Hematopoietic multipotent progenitor cell treated with erythropoietin and hydrocortisone succinate and interleukin-3 and kit ligand, for 4 days (in vitro differentiated cells): ENCODE measurements at places on chromosomes 7 and 10.
A peak's percentile ranks its signal among the peaks of the same experiment; 100 is the strongest.

DNA sequence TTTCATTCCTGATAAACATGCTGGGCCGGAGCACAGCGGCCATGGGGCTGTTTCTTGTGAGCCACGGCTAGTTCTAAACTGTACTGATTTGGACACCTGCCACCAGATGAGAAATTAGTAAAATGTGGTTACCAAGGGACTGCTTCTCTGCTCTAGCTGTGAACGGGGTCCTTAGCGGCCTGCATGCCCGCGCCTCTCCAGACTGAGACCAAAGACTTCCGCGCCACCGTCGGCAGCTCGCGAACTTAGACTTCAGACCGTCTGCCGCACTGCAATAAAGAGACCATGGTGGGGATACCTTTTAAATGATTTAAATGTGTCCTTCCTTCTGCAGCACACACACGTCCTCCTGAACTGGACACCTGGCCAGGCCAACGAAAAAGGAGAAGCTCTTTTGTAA lies 116.4 kb downstream of the BMS1 start:
- DNase-seq = no peak

- no peak for DNase-seq
Measured at GRCh38 chr7:17944720-17945119, 4.4 kb upstream of the SNX13 start.

DNA sequence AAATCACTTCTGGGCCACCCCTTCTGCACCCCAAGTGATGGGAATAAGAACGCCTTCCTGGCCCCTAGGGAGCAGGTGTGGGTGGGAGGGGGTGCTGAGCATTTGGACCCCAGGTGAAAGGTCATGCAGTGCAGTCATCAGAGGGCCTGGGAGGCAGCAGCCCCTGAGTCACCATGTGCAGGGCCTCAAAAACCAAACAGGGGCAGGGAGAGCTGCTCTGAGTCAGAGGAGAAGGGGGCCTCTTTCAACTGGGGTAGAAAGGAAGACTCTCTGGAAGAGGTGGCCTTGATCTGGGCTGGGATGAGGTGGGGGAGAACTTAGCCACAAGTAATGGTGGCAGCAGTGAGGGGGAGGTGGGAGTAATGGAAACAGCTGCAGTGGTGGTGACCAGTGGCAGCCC lies 164.3 kb downstream of the BUB3 start:
- DNase-seq = no peak

DNA sequence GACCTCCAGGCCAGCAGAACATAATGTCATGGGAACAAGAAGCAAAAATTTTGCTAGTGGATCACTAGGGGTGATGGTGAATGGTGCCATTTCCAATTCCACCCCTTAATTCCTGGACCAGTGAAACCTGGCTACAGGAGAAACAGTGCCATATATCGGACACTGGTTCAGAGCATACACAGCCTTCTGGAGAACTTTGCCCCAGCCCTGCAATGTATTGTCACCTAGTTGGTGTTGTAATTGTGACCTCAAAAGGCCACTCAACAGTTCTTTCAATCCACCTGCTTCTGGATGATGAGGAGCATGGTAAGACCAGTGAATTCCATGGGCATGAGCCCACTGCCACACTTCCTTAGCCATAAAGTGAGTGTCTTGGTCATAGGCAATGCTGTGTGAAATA lies 59.8 kb upstream of the AASS start:
- no peak for DNase-seq

- DNase-seq = peak; percentile 96
Measured at GRCh38 chr7:20199015-20199737, 18.0 kb downstream of the MACC1 start.

DNA sequence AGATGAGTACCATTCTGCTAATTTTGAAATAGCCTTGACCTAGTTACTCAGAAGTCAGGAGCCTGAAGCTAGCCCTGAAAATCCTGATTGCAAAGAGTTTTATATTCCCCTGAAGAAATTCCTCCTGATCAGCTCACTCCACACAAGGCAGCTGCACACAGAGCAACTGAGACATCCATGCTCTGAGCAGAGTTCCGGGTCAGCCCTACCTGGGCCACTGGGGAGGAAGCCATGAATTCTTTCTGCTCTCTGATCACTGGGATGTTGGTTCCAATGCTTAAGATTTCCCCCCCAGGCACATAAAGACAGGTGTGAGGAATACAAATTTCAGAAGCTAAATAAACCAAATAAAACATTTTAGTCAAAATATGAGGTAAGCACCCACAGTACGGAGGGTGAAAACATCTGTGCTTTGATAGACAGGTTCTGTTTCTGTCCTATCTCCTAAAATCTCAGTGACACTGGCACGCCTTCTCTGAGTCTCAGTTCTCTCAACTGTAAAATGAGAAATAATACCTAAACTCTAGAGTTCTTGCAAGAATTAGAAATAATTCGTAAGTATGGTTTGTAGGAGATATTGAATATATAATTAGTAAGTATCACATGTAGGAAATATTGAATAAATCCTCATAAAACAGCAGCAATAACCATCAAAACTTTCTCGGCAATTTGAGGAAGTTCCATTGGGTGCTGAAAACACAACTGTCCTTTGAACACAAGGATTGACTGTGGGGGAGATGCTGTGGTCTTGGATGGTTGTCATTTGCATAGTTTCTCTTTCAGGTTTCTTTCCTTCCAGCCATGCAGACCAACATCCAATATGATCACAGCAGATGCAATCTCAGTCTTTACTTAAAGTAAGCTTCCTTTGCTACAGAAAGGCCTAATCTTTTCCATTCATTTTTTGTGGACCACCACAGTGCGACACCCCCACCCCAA lies 133.0 kb upstream of the TNS3 start:
- DNase-seq = peak; percentile 13

- DNase-seq = no peak
Measured at GRCh38 chr10:124351481-124352220, 67.1 kb downstream of the OAT start.

GRCh38 chr7:36600869-36601530 lies 123.3 kb downstream of the AOAH start:
- DNase-seq = no peak

- no peak for DNase-seq
Measured at GRCh38 chr10:59135275-59135674, 41.2 kb upstream of the PHYHIPL start.

DNA sequence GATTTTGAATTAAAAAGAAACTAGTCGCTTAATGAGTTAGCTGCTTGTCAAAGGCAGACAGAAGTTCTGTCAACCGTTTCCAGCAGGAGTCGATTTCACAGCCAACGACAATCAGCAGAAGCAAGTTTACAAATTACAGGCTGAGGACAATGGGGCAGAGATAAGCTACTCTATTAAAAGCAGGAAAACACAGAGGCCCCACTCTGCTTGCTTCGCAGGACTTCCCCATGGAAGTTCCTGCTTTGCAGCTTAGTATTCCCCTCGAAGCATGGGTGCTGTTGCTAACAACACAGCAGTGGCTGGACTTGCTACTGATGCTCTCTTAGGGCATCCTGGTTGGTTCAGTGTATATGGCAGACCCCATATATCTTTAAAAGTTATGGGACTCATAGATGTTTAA lies 50.8 kb upstream of the KLF6 start:
- peak; percentile 48 for DNase-seq

DNA sequence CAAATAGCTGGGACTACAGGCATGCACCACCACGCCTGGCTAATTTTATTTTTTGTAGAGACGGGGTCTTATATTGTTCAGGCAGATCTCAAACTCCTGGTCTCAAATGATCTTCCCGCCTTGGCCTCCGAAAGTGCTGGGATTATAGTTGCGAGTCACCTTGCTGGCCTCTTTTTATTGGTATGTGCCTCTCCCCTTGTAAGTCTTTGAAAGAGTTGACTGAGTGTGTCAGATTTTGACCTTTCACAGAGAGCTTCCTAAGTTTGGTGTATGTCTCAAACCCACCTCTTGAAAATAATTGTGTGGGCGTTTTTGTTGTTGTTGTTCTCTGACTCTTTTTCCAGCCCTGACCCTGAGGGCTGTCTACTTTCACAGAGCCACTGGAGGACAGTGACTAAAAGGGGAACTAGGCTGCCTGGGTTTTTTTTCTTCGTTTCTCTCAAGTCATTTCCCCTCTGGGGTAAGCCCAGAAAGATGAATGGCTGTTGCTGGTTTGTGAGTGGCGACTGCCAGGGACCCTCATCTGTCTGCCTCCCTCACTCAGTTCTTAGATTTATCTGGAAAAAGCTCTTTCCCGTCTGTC lies 262.8 kb downstream of the ZEB1 start:
- peak; percentile 87 for DNase-seq

DNA sequence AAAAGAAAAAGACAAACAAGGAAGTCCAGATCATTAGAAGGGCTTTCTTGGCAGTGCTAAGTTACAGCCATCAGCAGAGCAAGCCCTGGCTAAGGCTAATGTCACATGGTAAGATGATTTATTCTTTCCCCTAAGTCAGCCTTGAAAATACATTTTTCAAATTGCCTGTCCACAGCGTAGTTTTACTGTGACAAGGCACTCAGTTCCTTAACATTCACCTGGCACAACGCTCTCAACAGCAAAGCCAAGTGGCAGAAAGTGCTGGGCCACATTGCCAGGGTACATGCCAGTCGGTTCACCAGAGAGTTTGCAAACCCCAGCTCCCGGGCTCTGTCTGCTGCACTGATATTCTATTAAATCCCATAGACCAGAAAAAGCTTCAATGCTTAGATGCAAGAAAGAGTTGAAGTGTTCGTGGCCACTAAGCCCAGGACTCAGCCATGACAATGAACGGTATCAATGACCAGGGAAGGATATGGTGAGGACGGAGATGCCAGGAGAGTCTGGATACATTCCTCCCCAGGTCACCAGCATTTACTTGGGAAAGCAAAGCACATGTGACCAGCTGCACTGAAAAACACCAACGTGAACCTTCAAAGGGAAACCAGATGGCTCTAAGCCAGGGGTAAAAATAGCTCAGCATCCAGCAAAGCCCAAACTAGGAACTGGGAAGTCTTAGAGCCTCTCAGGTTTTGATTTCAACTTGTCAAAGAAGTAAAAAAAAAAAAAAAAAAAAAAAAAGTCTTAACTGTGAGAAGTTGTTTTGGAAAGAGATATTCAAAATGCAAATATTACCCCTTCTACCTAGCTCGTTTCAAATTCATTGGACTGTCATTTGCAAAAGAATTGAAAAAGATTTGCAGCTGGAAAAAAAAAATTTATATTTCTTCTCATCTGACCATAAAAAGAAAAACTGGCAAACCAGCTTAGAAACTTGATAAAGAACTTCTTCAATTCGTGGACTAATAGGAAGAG lies 23.9 kb upstream of the MPP7 start:
- DNase-seq = no peak

DNA sequence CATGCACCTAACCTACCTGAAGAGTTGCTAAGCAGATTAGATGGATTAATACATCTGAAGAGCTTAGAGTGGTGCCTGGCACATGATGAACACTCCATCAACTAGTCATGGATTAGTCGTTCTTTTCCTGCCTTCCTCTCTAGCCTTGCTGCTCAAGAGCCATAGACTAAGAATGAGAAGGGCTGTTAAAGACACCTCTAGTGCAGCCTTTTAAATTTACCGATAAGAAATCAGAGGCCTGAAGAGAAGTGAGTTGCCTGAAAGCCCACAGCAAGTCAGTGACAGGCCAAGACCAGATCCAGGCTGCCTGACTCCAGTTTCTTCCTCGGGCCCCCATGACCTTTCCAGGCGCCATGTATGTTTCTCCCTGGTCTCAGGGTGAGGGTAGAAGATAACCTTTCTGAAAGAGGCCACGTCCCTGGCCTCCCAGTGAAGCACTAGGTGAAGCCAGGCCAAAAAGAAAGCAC lies 6.5 kb downstream of the TSPAN15 start:
- no peak for DNase-seq

DNA sequence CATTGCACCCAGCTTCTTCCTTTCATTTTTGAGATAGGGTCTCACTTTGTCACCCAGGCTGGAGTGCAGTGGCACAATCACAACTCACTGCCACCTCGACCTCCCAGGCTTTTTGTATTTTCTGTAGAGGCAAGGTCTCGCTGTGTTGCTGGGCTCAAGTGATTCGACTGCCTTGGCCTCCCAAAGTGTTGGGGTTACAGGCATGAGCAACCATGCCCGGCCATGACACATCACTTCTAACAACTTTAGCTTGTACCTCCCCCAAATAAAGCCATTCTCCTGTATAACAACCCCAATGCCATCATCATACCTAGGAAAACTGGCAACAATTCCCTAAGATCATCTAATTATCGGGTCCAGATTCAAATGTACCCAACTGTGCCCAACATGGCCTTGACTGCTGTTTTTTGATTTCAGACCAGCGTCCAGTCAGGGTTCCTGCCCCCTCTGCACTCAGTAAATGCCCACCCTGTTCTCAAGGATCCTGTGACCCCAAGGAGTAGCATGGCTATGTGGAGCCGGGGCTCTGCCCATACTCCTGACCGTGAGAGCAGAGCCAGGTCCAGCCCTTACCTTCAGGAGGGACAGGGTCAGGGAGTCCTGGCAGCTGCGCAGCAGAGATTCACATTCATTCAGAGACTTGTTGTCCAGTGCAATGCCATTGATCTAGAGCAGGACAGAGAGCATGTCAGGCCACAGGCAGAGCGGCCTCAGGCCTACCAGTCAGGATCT lies 102.6 kb downstream of the DLG5 start:
- DNase-seq = no peak

DNA sequence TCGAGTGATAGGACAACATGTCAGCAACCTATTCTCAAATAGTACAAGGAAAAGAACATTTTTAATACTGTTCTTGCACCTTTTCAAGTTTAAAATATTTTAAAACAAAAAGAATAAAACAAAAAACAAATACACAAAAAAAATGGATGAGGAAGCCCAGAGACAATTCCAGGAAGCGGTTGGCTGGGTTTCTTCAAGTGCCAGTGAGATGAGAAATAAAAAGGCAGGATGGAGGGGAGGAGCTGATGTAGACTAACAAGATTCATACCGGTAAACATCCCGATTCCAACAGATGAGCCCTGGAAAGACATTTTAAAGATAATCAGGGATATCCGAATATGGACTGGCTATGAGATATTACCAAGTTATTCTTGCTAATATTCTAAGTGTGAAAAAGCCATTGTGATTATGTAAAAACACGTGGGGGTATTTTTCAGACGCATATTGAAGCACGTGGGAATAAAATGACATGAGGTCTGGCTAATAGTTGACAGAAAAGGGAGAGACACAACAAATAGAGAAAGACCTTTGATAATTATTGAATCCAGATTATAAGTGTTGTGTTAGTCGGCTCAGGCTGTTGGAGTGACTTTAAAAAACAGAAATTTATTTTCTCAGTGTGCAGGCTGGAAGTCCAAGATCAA lies 101.3 kb upstream of the LRRC4 start:
- no peak for DNase-seq

DNA sequence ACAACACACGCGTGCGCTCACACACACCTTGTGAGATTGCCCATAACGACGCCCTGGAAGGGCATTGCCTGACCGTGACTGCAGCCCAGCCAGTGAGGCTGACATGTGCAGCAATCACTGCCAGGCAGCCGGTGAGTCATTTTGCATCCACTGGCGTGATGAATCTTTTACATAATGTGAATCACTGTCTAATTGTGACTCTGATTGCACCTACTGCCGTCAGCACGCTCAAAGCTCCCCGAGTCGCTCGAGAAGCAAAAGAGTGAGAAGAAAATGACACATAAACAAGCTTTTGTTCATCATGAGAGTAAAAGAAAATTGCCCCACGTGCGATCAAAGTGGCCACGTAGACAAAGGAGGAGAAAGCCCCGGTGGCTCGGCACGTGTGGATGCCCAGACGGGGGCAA lies 117.4 kb upstream of the PFKP start:
- no peak for DNase-seq

- DNase-seq = no peak
Measured at GRCh38 chr10:123782549-123782948, 109.1 kb downstream of the CPXM2 start.

- no peak for DNase-seq
Measured at GRCh38 chr7:74006451-74007241, 21.3 kb upstream of the ELN start.

- DNase-seq = peak; percentile 46
Measured at GRCh38 chr7:136925556-136925955, 57.1 kb downstream of the CHRM2 start.
